ENCODE measurements at places on chromosomes 1 and 21.

DNA sequence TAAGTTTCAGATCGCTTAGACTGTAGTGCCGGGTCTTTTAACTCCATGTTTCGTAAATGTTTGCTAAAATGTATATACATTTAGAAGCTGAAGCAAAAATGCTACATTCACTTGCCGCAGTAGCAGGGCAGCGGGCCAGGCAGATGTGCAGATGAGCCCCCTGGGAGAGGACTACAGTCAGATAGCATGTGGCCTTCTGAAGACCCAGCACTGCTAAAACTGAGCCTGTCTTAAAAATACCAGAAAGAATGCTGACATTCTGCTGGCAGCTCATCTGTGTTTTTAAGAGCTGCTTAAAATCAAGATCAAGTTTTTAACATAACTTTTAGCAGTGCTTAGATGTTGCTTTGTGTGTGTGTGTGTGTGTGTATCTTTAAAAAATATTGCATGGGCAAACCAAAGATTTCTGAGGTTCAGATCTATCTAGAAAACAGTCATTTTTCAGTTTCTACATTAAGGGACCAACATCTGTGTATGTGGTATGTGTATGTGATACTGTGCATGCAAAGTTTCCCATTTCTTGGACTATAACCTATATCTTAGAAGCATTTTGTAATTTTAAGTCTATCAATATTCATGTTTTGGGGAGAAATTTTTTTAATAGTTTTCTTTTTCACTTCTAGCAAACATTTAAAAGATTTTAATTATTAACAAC, 31.7 kb downstream of the CHRM3 start:
- no peak for DNase-seq

- no peak for DNase-seq
Observed at GRCh38 chr1:211318576-211319280, 7.9 kb upstream of the TRAF5 start.

- no peak for DNase-seq
Observed at GRCh38 chr1:5747426-5748285, 244.6 kb downstream of the NPHP4 start.

- DNase-seq: no peak
Observed at GRCh38 chr1:233465745-233466343, 138.3 kb downstream of the MAP3K21 start.

GRCh38 chr21:42269386-42269785, 45.8 kb downstream of the TFF3 start:
- no peak for DNase-seq

DNA sequence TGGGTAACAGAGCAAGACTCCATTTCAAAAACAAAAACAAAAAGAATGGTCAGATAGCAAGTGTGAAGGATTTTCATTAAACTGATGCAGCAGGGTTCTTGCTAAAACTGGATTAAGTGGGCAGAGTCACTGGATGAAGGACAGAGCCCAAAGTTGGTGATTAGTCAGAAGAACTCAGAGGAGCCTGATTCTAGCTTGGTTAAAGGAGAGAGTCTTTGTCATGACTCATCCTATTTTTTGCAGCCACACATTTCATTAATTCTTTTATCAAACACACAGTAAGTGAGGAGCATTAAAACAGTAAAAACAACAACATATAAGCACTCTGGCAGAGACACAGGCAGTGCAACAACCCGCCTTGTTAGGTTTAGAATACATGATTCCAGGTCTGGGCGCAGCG, 56.0 kb upstream of the EDARADD start:
- DNase-seq: no peak

DNA sequence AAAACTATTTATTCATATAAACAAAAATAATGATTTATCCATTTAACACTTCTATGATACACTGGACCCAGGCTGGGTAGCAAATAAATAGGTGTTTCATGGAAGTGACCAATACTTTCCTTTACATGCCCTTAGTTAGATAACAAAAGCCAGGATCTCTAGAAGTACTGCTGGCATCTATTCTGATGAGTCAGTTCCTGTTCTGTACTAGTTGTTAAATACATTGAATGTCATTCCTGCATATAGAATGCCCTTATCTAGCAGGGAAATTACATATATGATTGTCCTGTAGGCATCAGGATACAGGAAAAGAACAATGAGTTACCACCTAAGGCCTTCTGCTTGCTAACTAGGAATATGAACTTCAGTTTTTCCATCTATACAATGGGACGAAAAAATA, 130.8 kb downstream of the HFM1 start:
- no peak for DNase-seq

DNA sequence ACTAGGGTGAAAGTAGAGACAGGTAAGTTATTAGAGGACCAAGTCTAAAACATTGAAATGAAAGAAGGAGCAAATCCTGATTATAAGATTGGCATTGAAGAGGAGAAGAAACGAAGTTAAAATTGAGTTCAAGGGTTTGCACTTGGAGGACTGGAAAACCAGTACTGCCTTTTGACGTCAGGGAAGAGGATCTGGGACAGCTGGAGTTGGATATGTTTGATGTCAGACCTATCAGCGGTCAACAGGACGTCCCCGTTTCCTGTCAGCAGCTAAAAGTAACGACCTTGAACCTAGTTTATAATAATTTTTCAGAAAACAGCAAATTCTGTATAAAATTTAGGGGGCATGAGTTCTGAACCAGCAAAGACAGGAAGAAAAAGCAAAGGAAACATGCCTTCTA, 1.2 kb upstream of the NID1 start:
- no peak for DNase-seq

- DNase-seq: no peak
Observed at GRCh38 chr1:167690053-167690452, 31.7 kb upstream of the MPZL1 start.

DNA sequence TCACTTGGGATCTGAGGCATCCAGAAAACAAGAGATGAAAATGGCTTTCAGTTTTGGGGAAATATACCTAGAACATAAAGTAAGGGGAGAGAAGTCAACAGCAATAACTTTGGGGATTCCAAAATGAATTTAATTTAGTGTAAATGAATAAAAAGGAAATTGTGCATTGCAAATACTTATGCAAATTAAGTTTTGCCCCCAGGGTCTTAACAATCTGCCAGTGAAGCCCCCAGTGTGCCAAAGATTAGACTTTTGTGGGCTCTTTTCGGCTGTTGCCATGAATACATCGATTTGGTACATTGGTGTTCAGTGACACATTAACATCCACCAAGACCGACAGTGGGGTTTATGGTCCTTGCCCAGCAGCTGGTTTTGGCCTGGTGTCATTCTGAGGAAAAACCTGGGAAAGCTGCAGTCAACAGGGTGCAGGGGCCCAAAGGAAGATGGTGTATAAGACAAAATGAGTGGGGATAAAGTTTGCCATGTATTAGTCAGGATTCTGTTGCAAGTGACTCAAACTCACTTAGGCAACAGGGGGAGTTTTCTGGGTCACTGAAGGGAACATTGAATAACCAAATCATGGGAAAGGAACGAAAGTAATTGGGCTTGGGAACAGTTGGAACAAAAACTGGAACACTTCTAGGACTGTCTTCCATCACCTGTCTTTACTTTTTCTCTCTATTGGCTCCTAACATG, 30.2 kb upstream of the IGSF3 start:
- no peak for DNase-seq

DNA sequence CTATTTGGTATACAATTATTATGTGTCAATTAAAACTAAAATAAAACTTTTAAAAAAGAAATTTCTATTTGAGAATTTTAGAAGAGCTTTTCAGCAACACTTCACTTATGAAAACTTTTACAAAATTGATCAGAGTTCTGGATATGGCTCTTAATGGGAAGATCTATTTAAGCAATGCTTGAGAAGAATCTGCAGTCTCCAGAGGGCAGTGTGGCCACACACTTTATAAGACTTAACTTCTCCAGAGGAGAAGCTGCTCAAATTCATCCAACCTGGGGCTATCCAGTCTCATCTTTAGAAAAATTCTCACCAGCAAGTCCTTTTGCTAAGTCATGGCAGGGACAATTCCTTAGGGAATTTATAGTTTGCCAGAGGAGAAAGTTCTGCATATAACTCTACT, 25.2 kb upstream of the AGO1 start:
- no peak for DNase-seq

GRCh38 chr1:68344208-68344607, 105.5 kb downstream of the RPE65 start:
- DNase-seq: no peak

DNA sequence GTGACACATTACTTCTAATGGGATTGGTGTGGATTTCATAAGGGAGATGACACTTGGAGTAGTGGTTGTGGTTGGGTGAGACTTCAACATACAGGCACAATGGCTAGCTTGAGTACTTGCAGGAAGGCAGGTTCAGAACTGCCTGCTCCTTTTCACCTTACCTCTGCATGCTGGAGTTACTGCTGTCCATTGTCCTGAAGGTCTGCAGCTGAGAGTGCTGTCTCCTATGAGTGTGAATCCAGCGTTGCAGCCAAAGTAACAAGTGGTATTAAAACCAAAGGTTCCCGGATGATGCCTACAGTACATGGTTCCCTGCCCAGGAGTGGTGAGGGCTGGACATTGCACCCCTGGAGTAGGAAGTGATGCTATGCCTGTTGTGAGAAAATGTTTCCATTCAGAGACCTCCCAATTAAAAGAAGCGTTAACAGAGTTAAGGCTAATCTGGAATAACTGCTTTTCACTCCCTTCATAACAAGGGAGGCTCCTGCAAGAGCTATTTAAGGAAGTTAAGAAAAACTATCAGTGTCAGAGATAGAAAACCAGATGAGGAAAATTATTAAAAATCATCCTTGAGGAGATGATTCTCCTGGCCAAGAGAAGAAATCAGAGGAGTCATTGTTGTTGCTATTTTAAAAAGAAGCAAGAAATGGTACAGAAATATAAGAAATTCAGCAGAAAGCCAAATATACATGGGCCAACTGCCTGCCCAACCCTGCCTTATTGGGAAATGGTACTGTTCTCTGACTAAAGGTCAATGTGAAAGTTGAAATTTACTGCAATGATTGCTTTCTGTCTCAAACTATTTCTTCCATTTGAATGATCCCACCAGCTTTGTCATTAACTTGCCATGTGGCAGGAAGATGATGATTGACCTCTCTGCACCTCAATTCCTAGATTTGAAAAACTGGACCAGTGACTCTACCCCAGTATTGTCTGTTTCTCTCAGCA, 9.8 kb upstream of the F5 start:
- no peak for DNase-seq

- DNase-seq: no peak
Observed at GRCh38 chr1:23616292-23616824, 57.1 kb upstream of the ID3 start.

GRCh38 chr1:224300346-224300745, 29.6 kb downstream of the NVL start:
- no peak for DNase-seq

- no peak for DNase-seq
Observed at GRCh38 chr1:156257711-156258110, 9.9 kb upstream of the PAQR6 start.

DNA sequence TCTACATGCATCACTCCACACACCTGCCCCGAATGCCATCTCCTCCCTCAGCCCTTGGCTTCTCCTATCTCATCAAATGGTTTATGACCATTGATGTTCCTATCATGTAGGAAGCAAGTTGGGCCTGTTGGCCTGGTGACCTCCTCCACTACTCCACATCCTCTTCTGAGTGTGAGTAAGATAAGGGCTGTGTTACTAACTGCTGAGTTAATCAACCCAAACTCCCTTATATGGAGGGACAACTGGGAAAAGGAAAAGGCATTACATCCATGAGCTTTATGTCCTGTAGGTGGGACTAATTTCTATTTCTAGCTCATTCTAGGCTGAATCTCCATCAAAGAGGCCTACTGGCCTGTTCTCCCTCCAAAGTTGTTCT, 57.6 kb downstream of the WLS start:
- no peak for DNase-seq

GRCh38 chr1:2639607-2640521, 7.0 kb upstream of the MMEL1 start:
- DNase-seq: no peak

GRCh38 chr1:33272930-33273329, 16.6 kb downstream of the ZNF362 start:
- no peak for DNase-seq

- DNase-seq: no peak
Observed at GRCh38 chr1:20124456-20125057, 5.2 kb upstream of the PLA2G2D start.

DNA sequence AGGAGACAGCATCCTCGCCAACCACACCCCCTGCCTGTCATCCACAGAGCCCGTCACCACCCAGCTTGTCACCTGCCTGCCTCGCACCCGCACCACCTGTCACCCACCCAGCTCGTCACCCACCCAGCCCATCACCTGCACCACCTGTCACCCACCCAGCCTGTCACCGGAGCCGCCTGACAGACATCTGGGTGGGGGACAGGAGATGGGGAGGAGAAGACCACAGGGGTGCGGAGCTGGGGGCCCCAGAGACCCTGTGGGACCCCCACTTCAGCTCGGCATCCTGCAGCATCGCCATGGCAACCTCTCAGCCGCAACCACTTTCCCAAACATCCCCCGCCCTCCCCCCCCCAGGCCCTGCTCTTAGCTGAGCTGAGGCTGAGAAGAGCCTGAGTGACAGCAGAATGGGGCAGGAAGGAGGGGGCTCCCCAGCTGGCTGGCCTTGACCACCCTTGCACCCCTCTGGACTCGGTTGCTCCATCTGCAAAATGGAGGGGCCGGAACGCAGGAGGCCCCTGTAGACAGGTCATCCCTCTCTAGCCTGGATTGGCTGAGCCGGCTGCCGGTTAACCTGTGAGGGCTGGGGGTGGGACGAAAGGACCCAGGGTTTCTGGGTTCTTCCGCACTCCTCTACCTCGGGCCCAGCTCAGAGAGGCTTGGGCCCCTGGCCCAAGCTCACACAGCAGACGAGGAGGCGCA, 11.6 kb downstream of the AHDC1 start:
- DNase-seq: no peak

- peak; percentile 89 for DNase-seq
Observed at GRCh38 chr1:151728151-151729054, 7.1 kb downstream of the RIIAD1 start.

DNA sequence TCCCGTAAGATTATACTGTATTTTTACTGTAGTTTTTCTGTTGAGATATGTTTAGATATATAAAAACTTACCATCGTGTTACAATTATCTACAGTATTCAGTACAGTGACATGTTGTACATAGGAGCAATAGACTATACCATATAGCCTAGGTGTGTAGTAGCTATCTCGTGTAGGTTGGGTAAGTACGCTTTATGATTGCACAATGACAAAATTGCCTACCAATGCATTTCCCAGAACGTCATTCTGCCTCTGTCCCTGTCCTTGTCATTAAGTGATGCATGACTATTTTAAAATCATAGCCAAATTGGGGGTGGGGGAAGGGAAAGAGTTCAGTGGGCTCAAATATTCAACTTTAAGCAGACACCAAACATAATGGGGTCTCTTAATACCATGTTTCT, 233.8 kb upstream of the TMEM51 start:
- no peak for DNase-seq

GRCh38 chr1:227942716-227943261, 4.9 kb downstream of the WNT9A start:
- no peak for DNase-seq

- no peak for DNase-seq
Observed at GRCh38 chr21:43854773-43855633, 10.0 kb upstream of the AGPAT3 start.

- no peak for DNase-seq
Observed at GRCh38 chr1:81978945-81979344, 178.2 kb downstream of the ADGRL2 start.
